Activated CD4-positive, alpha-beta memory T cell treated with anti-CD3 and anti-CD28 coated beads, Interleukin-2, amount 10 ng/mL, durations not matched to agents 7 days and 5 days (primary cell): ENCODE measurements at places on chromosomes 6 and 20. TPM values are rescaled to one million over a fixed set of nuclear protein-coding genes. Genes with fewer than 3 reads are reported as not detected.

DNA sequence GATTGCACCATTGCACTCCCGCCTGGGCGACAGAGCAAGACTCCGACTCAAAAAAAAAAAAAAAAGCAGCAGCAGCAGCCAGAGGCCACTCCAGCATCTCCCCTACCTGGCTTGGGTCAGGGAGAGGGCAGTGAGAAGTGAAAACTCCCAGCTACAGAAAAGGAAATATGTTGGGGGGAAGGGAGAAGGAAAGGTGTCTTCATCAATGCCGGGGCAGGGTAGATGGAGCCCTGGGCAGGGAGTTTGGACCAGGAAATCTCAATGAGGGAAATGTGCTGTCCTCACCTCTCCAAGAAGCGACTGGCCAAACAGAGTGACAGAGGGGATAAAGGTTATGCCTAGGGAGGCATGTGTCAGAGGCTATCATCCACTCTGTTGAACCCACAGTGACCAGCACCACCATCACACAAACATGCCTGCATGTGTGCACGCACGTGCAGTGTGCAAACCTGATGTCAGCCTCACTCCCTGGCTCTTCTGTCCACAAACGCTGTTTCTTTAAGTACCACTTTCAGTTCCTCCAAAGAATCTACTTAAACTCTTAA lies 887 bp upstream of the AIF1 start:
- DNase-seq, result no peak
- H3K27ac ChIP-seq, result no peak overlapping the region
- H3K27me3 ChIP-seq, result peaks cover 2% of the 10 kb centered on the region
- no peak overlapping the region for H3K4me3 ChIP-seq

DNA sequence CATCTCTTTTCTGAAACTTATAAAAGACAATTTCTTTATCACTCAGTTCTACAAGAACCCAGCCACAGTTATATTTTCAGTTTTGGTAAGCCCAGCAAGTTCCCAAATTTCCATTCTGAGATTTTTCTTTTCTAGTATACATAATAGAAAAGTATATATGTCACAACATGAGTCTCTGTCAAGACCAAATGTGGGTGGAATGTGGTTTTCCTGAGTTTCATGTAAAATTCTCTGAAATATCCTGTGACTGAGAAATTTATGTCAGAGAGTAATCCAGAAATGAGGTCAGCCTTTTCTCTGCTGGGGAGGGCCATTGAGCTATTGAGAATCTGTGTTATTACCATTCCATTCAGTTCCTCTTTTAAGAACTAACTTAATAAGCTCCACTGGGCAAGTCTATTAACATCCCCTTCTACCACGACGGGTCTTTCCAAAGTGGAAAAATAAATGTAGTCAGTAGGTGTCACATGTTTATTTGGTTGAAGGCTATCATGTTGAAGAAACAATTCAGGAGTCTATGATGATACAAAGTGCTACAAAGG lies 100.7 kb upstream of the HMGN3 start:
- peaks cover 6% of the 10 kb centered on the region for H3K4me1 ChIP-seq
- DNase-seq, result no peak
- no peak overlapping the region for H3K4me3 ChIP-seq

DNA sequence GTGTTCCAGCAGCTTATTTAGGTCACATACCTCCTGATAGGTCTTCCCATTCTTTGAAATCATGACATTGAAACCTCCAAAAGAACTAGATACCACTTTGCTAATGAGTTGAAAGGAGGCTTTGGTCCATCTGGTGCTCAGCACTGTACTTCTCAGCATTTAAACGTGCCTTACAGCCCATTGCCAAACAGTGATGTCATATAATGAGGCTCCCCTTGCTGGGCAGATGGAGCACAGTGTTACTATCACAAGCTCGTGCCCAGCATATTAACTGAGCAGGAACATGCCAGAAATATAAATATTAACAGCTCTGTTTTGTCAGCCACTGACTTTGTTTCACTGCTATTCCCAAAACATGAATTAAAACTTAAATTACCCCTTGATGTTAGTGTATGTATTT lies 25.5 kb upstream of the MAPK13 start:
- no peak for DNase-seq
- H3K4me1 ChIP-seq, result peaks cover 35% of the 10 kb centered on the region
- no peak overlapping the region for H3K27ac ChIP-seq
- no peaks in the 10 kb centered on the region for H3K27me3 ChIP-seq

DNA sequence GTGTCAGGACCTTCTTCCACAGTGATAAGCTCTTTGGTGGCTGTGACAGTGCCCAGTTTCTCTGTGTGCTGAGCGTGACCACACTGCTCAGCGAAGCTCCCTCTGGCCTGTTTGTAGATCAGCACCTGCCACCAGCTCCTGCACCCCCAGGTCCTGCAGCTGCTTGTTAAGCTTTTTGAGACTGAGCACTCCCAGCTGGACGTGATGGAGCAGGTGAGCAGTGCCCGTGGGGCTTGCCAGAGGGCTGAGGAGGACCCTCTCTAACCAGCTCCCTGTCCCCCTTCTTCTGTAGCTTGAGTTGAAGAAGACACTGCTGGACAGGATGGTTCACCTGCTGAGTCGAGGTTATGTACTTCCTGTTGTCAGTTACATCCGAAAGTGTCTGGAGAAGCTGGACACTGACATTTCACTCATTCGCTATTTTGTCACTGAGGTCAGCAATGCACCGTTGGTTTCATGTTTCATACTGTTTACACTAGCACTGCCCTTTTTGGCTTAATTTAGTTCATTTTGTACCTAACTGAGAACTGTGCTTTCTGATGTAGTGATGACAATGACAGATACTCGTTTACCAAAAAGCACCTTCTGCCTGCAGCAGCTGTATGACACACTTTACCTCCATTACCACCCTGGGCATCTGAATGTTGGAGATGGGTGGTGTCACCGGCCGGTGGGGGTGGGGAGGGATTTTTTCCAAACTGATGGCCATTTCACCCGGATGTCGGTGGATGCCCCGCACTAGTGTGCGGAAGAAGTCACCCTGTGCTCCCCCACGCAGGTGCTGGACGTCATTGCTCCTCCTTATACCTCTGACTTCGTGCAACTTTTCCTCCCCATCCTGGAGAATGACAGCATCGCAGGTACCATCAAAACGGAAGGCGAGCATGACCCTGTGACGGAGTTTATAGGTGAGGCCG lies 12.5 kb downstream of the NELFCD start:
- H3K36me3 ChIP-seq, result peaks cover 76% of the 10 kb centered on the region
- H3K27me3 ChIP-seq, result no peaks in the 10 kb centered on the region
- DNase-seq, result no peak
- no peak overlapping the region for H3K4me3 ChIP-seq

GRCh38 chr6:40671694-40672050 lies 84.5 kb upstream of the LRFN2 start:
- no peaks in the 10 kb centered on the region for H3K4me1 ChIP-seq
- H3K27me3 ChIP-seq, result no peaks in the 10 kb centered on the region
- no peaks in the 10 kb centered on the region for H3K36me3 ChIP-seq

GRCh38 chr6:37392821-37393220 lies 39.0 kb downstream of the RNF8 start:
- no peak overlapping the region for H3K4me3 ChIP-seq
- no peaks in the 10 kb centered on the region for H3K27me3 ChIP-seq

DNA sequence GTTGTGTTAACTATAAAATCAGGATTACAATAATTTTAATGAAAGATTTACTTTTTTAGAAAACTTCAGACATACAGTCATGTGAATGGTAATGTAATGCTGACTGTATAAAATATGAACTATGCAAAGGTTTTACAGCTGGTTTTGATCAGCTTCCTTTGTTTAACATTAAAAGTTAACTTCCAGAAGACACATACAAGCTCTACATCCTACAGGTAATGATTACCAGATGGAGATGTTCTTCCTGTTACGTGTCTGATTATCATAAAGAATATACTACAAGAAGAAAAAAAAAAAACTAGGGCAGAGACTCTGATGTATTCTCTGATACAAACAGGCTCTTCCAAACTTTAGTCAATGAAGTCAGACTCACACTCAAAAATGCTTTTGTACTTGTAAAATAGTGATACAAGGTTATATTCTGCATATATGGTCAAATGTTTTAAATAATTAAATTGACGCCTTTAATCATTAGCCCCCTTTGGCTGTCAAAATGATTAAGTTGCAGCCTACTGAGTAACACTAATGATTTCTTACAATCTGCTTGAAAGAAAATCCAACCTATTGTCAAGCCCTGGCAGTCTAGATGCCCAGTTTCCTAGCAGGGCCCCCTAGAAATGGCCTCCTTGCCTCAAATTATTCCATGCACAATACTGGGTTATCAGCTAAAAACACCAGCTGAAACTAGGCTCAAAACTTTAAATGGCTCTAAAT lies 251.8 kb upstream of the RUNX2 start:
- no peak for DNase-seq
- no peak overlapping the region for H3K27ac ChIP-seq
- H3K27me3 ChIP-seq, result no peaks in the 10 kb centered on the region
- peaks cover 11% of the 10 kb centered on the region for H3K36me3 ChIP-seq

- H3K27me3 ChIP-seq, result no peaks in the 10 kb centered on the region
- no peaks in the 10 kb centered on the region for H3K36me3 ChIP-seq
- no peak overlapping the region for H3K27ac ChIP-seq
- H3K4me3 ChIP-seq, result no peak overlapping the region
These were observed 1176.0 kb upstream of the GJE1 start for GRCh38 chr6:140956571-140957369.

GRCh38 chr6:14817074-14817473 lies 428.8 kb upstream of the JARID2 start:
- DNase-seq, result no peak
- no peak overlapping the region for H3K4me3 ChIP-seq
- no peaks in the 10 kb centered on the region for H3K27me3 ChIP-seq
- H3K36me3 ChIP-seq, result peaks cover 3% of the 10 kb centered on the region
- no peak overlapping the region for H3K27ac ChIP-seq
- H3K4me1 ChIP-seq, result peaks cover 5% of the 10 kb centered on the region

GRCh38 chr20:10665791-10666190 lies 8.0 kb downstream of the JAG1 start:
- H3K4me3 ChIP-seq, result no peak overlapping the region
- H3K4me1 ChIP-seq, result peaks cover 8% of the 10 kb centered on the region
- H3K36me3 ChIP-seq, result no peaks in the 10 kb centered on the region
- H3K27ac ChIP-seq, result no peak overlapping the region

DNA sequence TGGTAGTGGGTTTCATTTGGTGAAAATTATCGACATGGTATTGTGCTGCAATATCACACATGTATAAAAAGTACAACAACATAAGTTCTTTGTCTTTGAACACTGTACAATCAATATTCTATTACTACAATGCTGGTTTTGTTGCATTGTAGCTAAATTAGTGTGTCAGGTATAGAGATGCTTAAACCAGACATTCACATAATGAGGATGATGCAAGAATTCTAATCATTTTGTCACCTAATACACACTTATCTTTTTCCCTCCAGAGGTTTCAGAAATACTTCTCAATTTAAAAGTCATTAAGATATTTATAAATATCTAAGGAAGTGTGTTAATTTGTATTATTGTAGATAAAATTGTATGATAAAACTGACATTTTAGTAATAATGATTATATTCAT lies 174.8 kb upstream of the MAN1A1 start:
- no peak overlapping the region for H3K4me3 ChIP-seq
- H3K36me3 ChIP-seq, result no peaks in the 10 kb centered on the region
- H3K27ac ChIP-seq, result no peak overlapping the region
- no peak for DNase-seq
- no peaks in the 10 kb centered on the region for H3K4me1 ChIP-seq

DNA sequence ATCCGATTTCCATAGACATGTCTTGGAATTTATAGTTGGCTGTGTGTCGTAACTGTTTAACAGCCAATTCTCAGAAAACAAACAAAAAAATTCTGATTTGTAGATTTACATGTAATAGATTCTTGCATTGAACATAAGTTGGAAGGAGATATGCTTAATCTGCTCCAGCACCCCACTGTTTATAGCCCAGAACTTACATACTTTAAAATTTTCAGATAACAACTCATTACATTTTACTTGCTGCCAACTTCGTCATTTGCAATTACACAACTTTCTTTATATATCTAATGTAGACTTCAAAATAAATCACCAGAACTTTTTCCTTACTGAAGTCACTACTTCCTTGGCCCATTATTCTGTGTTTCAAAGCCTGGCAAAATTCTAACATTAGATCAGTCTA lies 472.3 kb upstream of the EYS start:
- no peak overlapping the region for H3K27ac ChIP-seq
- H3K27me3 ChIP-seq, result no peaks in the 10 kb centered on the region
- H3K4me1 ChIP-seq, result no peaks in the 10 kb centered on the region
- no peak overlapping the region for H3K4me3 ChIP-seq

DNA sequence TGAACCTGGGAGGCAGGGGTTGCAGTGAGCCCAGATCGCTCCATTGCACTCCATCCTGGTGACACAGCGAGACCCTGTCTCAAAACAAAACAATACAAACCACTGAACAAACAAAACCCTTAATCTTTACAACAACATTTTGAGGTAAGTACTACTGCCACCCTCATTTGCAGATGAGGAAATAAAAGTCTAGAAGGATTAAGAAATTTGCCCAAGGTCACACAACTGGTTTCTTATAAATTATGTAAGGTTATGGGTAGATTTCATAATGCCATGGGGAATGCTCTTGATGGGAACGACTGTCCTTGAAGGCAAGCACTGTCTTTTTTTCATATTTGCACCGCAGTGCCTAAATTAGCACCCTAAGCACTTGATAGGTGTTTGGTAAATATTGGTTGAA lies 13.8 kb upstream of the B4GALT5 start:
- peaks cover 3% of the 10 kb centered on the region for H3K27me3 ChIP-seq
- H3K4me3 ChIP-seq, result no peak overlapping the region
- no peak for DNase-seq
- H3K4me1 ChIP-seq, result peaks cover 16% of the 10 kb centered on the region

DNA sequence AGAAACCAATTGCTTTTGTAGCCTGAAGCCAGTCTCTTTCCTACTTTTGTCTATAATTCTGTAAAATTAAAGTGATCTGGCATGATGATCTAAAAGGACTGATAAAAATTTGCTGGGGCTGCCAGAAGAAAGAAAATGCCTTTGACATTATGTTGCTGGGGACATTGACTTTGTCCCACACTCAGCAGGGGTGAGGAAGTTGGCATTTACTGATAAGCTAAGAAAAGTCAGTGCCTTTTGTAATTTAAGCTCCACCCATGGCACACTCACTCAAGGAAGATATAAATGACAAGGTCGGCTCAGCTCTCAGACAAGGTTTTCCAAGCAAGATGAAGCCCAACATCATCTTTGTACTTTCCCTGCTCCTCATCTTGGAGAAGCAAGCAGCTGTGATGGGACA lies at the start of gene SEMG1:
Gene SEMG1, plus strand, starts transcription at position 309 of the 400 bp plus-strand sequence. Its CDS starts 21 bp downstream, at position 330.
- H3K27ac ChIP-seq, result no peak within 1 kb of the TSS
- H3K4me3 ChIP-seq, result no peak within 1 kb of the TSS
- no peaks in the 10 kb centered on the region for H3K36me3 ChIP-seq
- no peaks in the 10 kb centered on the region for H3K4me1 ChIP-seq

GRCh38 chr6:159788276-159788675 lies 1.1 kb downstream of the TCP1 start:
- H3K4me3 ChIP-seq, result peak overlapping the region; percentile 100
- no peaks in the 10 kb centered on the region for H3K27me3 ChIP-seq
- peaks cover 56% of the 10 kb centered on the region for H3K4me1 ChIP-seq
- peak overlapping the region; percentile 90 for H3K27ac ChIP-seq
- peak; percentile 45 for DNase-seq

- peaks cover 13% of the 10 kb centered on the region for H3K4me1 ChIP-seq
- no peak for DNase-seq
These were observed 10.1 kb downstream of the CRYBG1 start for GRCh38 chr6:106370639-106371038.

MAP3K5 gene
- total RNA-seq, result 25.9 TPM

GINS1 gene
- total RNA-seq, result 28.0 TPM

SIRPD gene
- 0.15 TPM for total RNA-seq

LPA gene
- total RNA-seq, result not detected
